Epithelial cell of proximal tubule (primary cell): ENCODE measurements at places on chromosomes 7 and 10. TPM values are rescaled to one million over a fixed set of nuclear protein-coding genes. Genes with fewer than 3 reads are reported as not detected.

GRCh38 chr10:9910446-9910845, 1107.2 kb upstream of the CELF2 start:
- no peak for DNase-seq

DNA sequence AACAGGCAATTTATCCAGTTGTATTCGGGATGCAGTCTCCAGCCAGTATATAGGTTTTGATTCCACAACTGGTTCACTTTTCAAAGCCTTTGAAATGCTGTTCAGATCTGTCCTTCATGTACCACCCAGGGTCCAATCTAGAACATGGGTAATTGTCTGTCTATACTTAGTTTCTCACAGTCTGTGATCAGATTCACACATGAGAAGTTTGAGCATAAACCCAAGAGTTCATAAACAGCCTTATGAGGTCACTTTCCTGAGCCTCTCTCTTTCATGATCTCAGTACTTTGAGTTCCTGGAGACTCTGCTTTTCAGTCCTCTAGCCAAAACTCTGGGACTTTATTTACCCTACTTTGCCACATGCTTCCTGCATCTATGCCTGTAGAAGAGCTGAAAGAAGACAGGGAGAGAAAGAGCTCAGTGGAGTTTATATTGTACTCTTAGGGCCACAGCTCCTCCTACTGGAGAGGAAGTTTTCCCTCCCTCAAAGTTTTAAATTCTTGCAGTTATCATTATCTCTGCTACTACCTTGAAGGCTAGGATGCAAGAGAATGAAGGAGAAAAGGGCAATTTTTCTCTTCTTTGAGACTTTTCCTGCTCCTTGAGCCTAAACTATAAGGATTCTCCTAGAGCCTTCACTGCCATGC, 172.0 kb downstream of the ZEB1 start:
- DNase-seq = peak; percentile 20

- DNase-seq = no peak
Measured at GRCh38 chr10:63142136-63142535, 9.0 kb downstream of the NRBF2 start.

The IDI2 gene
- not detected in 2 replicates for total RNA-seq

The CALML5 gene
- 0.65 TPM in 1 of 2 replicates, not detected in the other for total RNA-seq

DNA sequence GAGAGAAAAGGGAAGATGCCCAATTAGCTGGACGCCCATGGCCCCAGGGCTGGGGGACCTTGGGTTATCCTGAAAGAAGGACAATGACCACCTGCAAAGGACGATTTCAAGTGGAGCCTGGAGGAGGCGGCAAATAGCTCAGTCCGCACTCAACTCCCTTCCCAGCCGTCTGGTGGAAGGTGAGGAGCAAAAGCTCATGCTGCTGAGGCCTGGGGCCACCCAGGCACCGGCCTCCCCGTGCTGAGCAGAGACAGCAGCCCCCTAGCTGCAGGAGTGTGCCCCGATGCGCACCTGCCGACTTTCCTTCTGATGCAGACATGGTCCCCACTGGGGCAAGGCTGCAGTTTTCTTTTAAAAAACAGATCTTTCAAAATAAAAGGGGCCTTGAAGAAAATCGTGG, 7.9 kb downstream of the FAM20C start:
- DNase-seq = no peak

GRCh38 chr7:157339777-157340677, 3.2 kb downstream of the DNAJB6 start:
- peak; percentile 25 for DNase-seq

The ITGA8 gene
- total RNA-seq = 0.06 TPM in 1 of 2 replicates, not detected in the other

DNA sequence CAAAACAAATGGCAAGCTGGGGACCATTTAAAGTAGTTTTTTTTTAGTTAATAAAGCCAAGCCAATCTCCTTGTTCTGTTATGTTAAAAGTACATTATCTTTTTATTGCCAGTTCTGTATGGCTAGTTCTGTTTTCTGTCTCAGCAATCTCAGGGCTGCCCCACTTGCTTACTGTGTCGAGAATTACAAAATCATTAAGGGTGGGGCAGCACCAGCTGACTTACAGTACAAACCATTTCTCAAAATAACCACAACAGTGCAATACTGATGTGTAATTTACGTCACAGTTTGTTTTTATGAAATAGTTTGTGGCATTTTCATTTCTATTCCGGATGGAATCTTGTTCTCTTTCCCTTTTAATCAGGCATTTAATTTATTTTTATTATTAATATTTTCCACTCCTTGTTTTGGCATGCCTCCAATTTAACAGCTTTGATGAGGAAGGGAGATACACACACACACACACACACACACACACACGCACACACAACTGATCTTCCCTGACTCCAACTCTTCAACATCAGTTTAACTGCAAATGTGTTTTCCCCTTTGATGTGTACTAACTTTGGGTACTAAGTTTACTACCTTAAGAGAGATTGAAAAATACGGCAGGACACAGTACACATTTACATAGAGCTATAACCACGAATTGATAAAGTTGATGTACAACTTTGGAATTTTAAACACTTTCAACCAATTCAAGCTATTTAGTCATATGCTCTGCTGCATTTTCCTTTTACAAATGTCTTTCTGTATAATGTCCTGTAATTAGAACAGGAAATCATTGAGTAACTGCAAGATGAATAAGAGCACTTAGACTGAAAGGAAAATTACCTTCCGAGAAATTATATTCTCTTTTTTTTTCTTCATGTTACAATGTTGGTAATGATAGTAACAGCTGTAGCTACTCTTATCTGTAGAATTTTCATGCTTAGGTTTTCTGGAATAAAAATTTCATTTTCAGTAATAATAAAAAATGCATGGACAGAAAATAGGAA, 91.5 kb downstream of the ARID5B start:
- DNase-seq = no peak
